ENCODE measurements at places on chromosomes 12 and 14. TPM values are rescaled to one million over a fixed set of nuclear protein-coding genes. Genes with fewer than 3 reads are reported as not detected.

Gene RASSF8
- 14.3 TPM for total RNA-seq

Gene CCDC38
- total RNA-seq = 0.13 TPM

Gene LBHD2
- total RNA-seq = not detected

Gene KRT6C
- 138 TPM for total RNA-seq

Gene AMN
- 4.2 TPM for total RNA-seq

Gene COX8C
- total RNA-seq = not detected

Gene SVOP
- not detected for total RNA-seq

Gene RHNO1
- total RNA-seq = 22.8 TPM

Gene HRK
- not detected for total RNA-seq

Gene PRICKLE1
- 2.4 TPM for total RNA-seq

Data from bronchial epithelial cell (primary cell).